ENCODE measurements at places on chromosomes 12 and 14.

GRCh38 chr12:89299931-89300330 is 52.4 kb downstream of the DUSP6 start:
- DNase-seq = no peak

DNA sequence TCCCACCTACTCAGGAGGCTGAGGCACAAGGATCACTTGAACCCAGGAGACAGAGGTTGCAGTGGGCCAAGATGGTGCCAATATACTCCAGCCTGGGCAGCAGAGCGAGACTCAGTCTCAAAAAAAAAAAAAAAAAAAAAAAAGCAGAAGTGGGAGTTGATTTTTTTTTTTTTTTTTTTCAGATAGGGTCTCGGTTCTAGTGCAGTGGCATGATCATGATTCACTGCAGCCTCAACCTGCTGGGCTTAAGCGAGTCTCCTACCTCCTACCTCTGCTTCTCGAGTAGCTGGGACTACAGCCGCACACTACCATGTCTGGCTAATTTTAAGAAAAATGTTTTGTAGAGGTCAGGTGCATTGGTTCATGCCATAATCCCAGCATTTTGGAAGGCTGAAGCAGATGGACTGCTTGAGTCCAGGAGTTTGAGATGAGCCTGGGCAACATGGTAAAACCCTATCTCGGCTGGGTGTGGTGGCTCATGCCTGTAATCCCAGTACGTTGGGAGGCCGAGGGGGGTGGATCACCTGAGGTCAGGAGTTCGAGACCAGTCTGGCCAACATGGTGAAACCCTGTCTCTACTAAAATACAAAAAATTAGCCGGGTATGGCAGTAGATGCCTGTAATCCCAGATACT is 16.3 kb upstream of the HSP90AA1 start:
- no peak for DNase-seq

DNA sequence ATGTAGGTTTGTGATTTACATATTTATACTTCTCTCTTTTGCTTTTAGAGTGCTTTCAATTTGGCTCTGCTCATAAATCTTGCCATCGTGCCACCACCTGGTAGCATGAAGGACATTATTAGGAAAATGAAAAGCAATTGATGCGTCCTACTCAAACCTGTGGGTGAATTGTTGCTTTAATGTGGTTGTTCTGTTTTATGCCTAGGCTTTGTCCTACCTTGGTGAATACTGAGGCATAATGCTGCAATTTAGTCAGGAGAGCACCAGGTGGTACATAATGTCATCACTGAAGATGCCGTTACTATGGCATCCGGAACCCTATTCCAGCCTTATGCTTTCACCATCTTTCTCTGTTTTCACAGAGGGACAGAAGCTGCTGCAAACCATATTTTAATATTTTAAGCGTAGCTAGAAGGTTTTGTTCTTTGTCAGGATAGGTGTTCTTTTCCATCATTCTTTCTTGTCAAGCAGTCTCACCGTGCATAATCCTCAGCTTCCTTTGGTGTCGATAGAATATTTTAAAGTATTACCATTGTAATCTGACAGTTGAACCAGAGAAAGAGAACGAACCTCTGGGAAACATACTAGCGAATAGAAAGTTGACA is 68.5 kb upstream of the PKP2 start:
- DNase-seq = no peak

DNA sequence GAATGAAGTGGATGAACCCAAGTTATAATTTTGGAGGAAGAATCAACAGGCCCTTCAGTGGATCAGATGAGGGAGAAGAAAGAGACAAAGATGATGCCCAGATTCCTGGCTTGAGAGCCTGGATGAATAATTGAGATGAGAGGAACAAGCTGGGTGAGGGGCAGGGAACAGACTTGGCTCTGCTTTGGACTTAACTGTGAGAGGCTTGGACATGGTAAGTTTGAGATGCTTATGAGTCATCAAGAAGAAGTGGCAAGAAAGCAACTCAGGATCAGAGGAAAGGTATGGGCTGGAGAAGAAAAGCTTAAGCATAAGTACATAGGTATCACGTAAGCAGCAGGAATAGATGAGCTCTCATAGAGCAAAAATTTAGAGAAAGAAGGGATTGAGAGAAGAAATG is 55.3 kb downstream of the FIGNL2 start:
- no peak for DNase-seq

GRCh38 chr14:81388336-81388735 is 11.8 kb downstream of the STON2 start:
- DNase-seq = no peak

GRCh38 chr12:125014526-125014925 is 21.1 kb downstream of the BRI3BP start:
- no peak for DNase-seq
